Fibroblast of skin of scalp (primary cell): ENCODE measurements at places on chromosomes 2 and 18.

DNA sequence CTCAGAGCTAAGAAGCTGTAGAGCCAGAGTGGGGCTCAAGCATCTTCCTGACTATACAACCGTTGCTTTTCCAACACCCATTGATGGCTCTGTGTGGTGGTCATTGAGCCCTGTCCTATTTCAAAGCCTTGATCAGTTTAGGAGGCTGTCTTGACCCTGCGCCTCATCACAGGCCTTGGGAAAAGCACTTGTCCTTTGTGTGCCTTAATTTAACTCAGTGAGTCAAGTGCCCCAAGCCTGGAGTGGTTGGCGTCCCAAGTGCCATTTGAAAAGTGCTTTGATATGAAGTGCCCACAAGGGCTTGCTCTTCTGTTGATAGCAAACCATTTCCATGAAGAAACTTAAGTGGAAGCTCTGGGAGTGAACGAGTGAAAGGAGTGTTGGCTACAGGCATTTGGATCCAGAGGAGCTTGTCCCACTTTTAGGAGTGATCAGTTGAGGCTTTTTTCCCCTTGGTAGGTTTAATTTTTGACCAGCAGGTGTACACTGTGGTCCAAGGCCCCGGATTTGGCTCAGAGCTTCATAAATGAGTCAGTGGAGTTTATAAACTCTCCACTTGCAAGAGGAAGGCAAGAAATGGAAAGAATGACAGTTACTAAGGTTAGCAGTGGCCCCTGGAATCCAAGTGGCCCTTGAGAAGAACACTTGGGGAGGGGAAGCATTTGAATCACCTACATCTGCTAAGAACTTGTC is 50.3 kb downstream of the ACTR2 start:
- DNase-seq: peak; percentile 34

DNA sequence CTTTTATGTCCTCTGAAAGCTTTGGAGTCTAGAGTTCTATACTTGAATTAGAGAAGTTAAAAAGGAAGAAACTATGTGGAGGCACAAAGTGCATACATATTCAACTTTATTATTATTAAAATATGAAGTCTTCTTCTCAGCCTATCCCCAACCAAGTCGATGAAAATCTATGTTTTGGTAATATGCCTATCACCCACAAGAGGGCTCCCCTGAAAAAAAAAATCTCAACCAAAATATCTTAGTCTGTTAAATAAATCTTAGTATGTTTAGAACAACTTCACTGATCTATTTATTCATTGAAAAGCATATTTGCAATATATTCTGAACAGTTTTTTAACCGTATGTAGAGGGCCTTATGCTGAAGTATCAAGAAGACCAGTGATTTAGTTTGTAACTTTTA is 804.5 kb downstream of the TDRD15 start:
- DNase-seq: no peak

- DNase-seq: no peak
These were observed 845 bp upstream of the MYCN start for GRCh38 chr2:15939556-15939853.

- DNase-seq: no peak
These were observed 45.1 kb downstream of the LBH start for GRCh38 chr2:30276455-30276911.

DNA sequence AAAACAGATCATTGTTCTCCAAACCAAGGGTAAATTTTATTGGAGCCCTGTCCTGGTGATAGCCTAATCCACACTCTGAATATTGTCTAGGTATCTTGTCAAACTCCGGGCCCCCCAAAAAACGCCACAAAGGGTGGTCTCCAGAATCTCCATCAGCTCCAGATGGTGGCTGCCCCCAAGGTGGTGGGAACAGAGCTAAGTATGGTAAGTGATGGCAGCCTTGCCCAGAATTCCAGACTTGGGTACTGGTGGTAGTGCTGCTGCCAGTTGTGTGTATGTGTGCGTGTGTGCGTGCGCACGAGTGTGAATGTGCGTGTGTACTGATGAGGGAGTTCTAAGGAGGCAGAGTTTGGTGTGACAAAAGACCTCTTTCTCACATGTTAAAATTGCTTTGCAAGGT is 51.2 kb downstream of the GREB1 start:
- DNase-seq: no peak

- DNase-seq: no peak
These were observed 651.1 kb downstream of the TDRD15 start for GRCh38 chr2:21774691-21775368.

DNA sequence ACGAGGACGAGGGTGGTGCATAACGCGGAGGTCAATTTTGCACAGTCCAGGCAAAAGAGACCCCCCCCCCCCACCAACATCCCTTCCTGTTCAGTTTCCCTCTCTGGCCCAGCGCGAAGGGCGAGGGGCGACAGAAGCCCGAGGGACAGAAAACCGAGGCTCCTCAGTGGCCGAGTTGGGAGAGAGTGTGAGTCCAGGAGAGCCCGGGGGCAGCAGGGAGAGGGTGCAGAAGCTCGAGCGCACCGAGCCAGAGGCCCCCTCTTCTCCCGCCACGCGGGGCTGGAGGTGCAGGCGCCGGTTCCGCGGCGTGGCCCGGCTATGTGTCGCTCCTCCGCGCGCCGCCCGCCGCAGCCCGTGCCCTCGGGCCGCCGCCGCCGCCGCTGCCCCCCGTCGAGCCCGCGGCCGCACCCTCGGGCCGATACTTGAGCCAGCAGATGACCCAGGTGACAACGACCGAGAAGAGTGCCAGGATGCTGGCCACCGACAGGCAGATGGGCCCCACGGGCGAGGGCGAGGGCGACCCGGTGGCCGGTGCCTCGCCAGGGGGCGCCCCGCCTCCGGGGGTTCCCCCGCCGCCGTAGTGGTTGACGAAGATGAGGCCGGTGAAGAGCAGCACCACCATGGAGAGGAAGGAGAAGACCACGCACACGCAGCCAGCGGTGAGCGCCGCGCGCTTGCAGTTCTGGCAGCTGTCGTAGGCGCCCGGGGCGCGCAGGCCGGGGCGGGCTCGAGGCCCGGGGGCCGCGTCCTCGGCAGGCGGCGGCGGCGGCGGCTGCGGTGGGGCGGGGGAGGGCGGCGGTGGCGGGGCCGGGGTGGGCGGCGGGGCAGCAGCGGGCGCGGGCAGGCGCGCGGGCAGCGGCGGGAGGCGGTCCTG is 20.2 kb upstream of the PAX3 start:
- peak; percentile 26 for DNase-seq

DNA sequence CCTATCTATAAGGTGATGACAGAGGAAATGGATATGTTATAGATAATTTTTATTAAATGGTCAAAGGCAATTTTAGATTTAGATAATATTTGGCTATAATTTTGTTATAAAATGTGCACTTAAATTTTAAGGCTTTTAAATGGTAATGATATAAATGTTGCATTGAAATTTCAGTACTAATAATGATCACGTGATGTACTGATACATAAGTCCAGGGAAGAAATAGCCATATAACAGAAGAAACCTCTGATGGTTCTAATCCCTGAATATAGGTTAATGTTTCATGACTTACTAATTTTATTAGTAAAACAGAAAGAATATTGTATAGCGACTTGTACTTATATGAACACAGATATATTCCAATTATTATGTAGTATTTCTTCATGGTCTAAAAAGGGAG is 211.9 kb downstream of the SOCS6 start:
- no peak for DNase-seq

DNA sequence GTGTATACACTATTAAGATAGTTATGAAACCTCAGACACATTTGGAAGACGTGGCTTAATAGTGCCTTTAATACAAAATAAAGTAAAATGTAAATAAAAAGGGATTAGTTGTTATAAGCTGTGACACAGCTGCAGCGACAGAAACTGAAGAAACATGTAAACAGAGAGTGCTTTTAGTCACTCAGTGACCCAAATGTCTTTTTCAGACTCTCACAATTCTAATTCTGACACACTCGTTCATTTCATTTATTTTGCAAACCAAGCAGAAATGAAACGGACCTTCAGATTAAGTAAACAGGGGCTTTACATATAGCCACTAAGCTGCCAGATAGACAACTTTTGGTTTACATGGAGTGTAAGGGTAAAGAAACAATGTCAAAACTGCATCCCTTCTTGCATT is 181.0 kb upstream of the ETAA1 start:
- no peak for DNase-seq

- no peak for DNase-seq
These were observed 99.6 kb downstream of the BABAM2 start for GRCh38 chr2:27990030-27990590.

- no peak for DNase-seq
These were observed 38.7 kb upstream of the PTPN4 start for GRCh38 chr2:119721043-119721442.

DNA sequence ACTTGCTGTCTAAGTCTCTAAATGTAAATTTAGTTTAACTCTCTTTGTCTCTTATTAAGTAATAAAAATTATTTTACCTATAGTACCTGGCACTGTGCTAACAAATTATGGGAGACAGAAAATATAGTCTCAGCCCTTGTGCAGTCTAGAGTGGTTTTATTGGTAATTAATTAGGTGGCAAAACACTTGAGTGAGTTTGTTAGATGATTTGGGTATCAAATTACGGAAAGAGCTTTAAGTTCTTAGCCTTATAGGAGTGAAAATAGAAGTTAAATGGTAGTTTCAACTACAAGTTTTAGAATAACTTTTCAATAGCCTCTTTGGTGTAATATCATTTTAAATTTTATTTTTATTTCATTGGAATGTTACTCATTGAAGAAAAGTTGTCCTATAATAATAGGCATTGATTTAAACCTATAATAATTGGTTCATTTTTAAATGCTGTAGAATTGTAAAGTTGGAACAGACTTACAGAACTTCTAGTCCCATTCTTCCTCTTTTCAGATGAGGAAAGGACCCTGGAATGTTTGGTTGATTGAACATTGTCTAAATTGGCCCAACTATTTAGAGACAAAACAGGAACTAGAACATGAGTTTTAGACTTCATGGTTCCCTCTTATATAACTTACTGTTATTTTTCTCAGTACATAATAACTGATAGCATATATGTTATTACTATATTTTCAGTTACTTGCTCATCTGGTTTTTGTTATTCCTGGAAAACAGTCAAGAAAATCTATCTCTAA is 10.2 kb upstream of the HTR2B start:
- DNase-seq: no peak

- DNase-seq: peak; percentile 98
These were observed 123.3 kb downstream of the LTBP1 start for GRCh38 chr2:33069894-33070651.

GRCh38 chr2:27320958-27321543 is 1.8 kb downstream of the MPV17 start:
- DNase-seq: peak; percentile 94

GRCh38 chr2:43098539-43098938 is 127.9 kb downstream of the ZFP36L2 start:
- DNase-seq: no peak

GRCh38 chr2:44351676-44352075 is 9.6 kb downstream of the PREPL start:
- DNase-seq: no peak

GRCh38 chr2:175843625-175844024 is 158.4 kb downstream of the LNPK start:
- DNase-seq: no peak

- DNase-seq: no peak
These were observed 2.2 kb downstream of the PLEKHA3 start for GRCh38 chr2:178482437-178482836.

- peak; percentile 40 for DNase-seq
These were observed 21.1 kb upstream of the MALT1 start for GRCh38 chr18:58649966-58650816.

- peak; percentile 22 for DNase-seq
These were observed at the start of gene GKN1 for GRCh38 chr2:68974251-68974650. TSS of gene GKN1 (plus strand) at chr2:68974636. CDS start at chr2:68974678, 42 bp downstream.

DNA sequence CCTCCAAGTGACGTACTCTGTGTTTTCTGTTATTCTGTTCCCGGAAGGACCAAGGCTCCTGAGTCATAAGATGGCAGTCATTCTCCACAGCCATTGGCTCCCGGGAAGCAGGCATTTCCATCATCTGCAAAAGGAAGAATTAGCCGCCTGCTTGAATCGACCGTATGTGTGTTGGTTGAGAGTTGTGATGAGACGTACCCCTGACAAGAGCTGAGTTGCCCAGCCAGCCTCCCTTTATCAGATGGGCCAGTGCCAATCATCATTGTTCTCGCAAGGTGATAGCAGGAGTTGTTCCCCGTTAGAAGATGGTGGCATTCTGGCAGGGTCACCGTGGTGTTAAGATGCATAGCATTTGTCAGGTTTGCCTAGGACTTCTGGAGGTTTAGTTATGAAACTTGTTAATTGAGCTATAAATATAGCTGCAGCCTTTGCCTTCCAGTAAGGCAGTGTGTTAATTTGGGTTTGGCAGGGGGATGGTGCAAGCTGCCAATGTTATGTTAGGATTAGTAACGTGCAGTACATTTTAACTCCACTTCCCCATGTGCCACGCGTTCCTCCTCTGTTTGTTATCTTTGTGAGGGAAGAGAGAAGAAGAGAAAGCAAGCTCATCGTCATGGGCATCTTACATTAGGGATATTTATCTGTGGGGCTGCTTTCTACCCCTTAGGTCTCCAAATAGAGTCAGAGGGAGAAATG is 652.7 kb upstream of the FANCL start:
- DNase-seq: peak; percentile 14

DNA sequence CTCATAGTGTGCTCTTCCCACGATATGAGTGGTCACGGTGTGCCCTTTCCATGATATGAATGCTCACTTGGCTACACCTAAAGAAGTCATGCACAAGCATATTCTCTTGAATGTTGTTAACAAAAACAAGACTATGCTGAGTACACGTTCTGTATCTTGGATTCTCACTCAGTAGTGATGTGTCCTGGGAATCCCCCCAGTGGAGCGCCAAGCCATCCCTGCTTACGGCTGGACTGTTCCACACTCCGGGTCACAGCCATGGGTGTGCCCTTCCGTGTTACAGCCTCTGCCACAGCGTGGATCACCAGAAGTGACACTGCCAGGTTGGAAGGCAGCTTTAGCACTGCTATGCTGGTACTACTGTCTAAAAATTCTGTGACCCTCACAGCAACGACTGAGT is 59.1 kb downstream of the TPO start:
- DNase-seq: no peak

DNA sequence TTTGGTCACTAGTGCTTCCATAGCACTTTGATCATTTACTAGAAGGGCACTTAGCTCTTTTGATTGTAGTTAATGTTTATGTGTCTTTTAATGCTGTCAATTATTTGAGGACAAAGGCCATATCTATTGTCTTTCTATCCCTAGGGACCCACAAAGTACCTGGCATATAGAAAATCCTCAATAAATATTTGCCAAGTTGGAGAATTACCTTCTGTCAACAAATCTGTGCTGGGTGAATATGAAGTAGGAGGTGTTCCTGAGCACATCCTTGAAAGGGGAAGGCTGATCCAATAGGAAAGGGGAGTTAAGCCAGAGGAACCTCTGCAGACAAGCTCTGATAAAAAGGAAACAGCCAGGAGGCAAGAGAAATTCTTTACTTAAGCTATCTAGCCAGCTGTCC is 8.2 kb downstream of the DPP4 start:
- no peak for DNase-seq

DNA sequence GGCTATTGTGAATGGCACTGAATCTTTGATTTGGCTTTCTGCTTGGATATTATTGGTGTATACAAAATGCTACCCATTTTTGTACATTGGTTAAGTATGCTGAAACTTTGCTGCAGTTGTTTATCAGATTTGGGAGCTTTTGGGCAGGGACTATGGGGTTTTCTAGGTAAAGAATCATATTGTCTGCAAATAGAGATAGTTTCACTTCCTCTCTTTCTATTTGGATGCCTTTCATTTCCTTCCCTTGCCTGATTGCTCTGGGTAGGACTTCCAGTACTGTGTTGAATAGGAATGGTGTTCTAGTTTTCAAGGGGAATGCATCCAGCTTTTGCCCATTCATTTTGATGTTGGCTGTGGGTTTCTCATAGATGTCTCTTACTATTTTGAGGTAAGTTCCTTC is 489.1 kb upstream of the LRATD1 start:
- DNase-seq: no peak
